ENCODE measurements at places on chromosomes 3 and 15.
A peak's percentile ranks its signal among the peaks of the same experiment; 100 is the strongest.

GRCh38 chr3:61789861-61790260 is 228.5 kb downstream of the PTPRG start:
- no peak for DNase-seq

DNA sequence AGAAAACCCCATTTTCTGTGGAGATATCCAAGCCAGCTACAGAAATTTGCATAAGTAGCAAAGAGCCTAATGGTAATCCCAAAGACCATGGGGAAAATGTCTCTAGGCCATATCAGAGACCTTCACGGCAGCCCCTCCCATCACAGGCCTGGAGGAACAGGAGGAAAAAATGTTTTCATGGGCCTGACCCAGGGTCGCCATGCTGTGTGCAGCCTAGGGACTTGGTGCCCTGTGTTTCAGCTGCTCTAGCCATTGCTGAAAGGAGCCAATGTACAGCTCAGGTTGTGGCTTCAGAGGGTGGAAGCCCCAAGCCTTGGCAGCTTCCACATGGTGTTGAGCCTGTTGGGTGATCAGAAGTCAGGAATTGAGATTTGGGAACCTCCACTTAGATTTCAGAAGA is 1150.7 kb downstream of the OTOL1 start:
- no peak for DNase-seq

- DNase-seq, result no peak
These were observed 288.7 kb upstream of the RORA start for GRCh38 chr15:61517776-61518175.

- no peak for DNase-seq
These were observed 975.6 kb downstream of the GBE1 start for GRCh38 chr3:80785875-80786274.

DNA sequence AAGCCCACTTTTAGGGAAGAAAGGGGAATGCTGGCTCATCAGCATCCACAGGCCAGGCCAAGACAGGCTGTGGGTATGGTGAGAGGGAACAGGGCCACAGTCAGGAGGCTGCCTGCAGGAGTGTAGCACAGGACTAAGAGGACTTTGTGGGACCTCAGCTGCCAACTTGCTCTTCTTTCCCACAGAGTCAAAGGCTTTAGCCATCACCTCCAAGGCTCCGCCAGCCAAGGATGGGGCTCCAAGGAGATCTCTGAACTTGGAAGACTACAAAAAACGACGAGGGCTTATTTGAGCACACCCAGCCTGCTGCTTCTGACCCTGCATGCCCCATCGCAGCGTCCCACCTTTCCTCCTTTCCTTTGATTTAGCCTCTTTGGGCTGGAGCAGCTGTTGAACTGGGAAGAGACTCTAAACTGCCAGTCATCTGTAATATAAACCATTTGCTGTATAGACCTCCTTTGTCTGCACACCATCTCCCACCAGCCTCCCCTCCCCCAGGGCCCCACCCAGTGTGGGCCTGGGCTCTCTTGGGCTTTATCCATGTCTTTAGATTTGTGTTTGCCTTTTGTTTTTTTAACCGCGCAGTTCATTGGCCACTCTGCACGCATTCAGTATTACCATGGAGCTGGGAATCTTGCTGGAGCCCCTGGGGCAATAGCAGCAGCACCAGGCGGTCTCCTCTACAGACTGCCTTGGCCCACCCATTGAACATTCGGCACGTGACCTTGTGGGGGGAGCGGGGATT is 13.1 kb upstream of the ITPKA start:
- DNase-seq, result no peak

DNA sequence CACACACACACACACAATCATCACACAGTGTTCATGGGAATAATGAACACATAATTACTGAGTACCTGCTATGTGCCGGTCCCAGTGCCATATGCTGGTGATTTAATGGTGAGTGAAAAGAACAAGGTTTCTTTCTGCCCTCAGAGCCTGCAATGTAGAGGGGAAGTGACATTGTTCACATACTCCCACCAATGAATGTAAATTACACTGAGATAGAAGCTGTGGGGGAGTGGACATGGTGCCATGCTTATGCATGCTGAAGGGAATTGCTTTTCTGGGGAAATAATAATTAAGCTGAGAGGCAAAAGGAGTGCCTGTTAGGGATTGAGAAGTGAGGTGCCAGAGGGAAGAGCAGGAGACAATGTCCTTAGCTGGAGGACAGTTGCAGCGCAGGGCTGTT is 175.1 kb downstream of the MFSD1 start:
- no peak for DNase-seq

GRCh38 chr3:195570912-195571311 is 12.8 kb downstream of the APOD start:
- no peak for DNase-seq

GRCh38 chr3:119352034-119352609 is 57.9 kb downstream of the ARHGAP31 start:
- DNase-seq, result peak; percentile 8

DNA sequence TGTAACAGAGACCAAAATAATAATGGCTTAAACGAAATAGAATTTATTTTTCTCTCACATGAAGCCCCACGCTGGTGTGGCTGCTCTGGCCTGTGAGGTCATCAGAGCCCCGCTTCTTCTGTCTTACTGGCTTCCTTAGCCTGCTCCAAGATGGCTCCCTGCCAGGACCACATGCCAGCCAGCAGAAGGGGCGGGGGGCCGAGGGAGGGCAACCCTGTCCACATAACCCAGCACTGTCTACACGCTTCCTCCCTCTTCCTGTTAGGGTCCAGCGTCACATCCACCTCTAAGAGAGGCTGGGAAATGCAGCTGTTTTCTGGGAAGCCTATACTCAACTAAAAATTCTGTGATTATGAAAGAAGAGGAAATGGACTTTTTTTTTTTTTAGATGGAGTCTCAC is 107.9 kb upstream of the DLG1 start:
- no peak for DNase-seq

- no peak for DNase-seq
These were observed 7.3 kb downstream of the MYLK start for GRCh38 chr3:123876858-123877257.

DNA sequence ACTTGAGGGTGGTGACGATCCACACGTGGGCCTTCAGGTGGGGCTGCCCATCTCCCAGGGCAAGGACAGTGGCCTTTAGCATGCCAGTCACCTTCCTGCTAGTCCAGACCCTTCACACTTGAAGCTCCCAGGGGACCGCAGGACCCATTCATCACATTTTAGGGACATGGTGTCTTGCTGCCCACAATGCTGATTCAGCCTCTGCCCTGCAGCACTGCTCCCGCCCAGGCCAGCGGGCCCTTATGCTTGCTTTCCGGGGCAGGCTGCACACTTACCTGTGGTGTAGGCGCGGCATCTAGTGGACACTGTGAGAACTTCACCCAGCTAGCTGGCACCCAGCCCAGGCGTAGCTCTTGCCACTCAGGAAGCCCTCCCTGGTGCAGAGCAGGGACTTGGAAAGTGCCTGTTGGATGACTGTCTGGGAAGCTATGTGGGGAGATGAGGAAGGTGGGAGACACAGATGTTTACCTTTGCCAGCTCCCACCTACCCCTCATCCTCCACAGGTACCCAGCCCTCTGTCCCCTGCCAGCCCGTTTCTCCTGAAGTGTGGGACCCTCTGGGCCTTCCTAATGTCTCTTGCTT is 26.3 kb upstream of the NR2C2 start:
- DNase-seq, result peak; percentile 72

DNA sequence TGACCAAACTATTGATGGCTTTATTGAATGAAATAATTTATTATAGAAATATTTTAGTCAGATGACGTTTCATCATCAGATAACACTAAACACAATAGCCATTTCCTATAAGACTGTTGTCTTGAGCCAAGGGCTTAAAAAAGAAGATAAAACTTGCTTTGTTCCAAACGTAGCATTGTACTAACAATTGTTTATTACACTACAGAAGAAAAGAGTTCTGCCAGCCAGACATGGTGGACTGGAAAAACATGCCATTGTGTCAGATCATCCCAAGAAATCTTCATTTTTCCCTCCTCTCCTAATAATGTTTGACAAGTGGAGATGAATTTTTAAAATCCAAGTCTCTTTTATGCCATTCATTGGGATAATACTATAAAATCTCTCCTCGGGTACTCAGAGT is 203.3 kb downstream of the CDIN1 start:
- DNase-seq, result no peak

Measured in activated T-cell treated with anti-CD3 and anti-CD28 coated beads for 48 hours (primary cell).